ENCODE measurements at places on chromosomes 5 and 9.

DNA sequence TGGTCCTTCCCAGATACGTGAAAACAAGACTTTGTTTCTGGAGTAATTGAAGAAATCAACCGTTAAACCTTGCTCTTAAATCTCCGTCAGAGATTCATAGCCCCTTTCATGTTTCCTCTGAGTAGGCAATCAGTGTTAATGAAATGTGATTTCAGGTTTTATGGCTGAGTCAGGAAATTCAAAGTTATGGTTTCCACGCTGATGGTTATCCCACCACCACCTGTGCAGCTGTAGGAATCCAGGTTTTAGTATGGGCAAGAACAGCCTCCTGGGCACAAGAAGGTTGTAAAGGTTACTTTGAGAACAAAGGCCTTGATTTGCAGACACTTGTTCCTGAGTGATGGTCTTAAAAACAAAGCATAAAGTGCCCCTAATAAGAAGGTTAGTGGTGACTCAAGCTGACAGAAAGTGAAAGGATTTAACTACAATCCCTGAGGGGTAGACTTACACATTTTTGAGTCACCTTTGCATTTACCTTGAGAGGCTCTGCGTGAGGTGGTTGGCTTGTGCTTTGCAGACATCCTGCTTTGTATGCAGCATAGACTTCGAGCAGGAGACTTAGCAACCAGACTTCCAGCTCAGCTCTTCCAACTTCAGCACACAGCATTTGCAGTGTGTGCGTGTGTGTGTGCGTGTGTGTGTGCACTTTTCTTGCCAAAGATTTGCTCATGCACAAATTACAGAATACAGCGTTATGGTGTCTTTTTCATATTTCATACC lies 159.6 kb downstream of the TLE4 start:
- DNase-seq = no peak

- DNase-seq = no peak
Measured at GRCh38 chr5:179618923-179619554, 4.4 kb downstream of the HNRNPH1 start.

- no peak for DNase-seq
Measured at GRCh38 chr5:112983363-112983762, 6.8 kb downstream of the DCP2 start.

GRCh38 chr9:116383133-116383532 lies 229.5 kb downstream of the PAPPA start:
- no peak for DNase-seq

- DNase-seq = no peak
Measured at GRCh38 chr9:92964607-92965060, 17.3 kb downstream of the FGD3 start.

- no peak for DNase-seq
Measured at GRCh38 chr9:32384002-32384363, 460 bp upstream of the ACO1 start.

DNA sequence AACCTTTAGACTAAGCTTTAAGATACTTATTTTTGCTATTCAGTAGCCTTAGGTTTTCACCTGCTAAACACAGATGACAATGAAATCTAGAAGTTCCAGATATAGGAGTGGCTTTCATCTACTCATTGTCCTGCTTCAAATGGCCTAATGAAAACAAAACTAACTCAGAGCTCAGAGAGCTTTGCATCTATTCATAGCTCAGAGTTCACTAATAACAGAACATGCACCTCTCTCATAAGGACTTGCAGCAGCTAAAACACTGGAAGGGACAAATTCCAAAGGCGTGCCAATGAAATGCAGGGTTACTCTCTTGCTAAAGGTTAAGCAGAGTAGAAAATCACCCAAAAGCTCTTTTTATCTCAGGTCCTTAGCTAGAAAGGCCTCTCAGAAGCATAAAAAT lies 29.0 kb downstream of the SLC31A2 start:
- DNase-seq = no peak

- DNase-seq = no peak
Measured at GRCh38 chr5:158855510-158855909, 244.2 kb downstream of the EBF1 start.

GRCh38 chr5:142301540-142301939 lies 23.3 kb downstream of the SPRY4 start:
- DNase-seq = no peak

DNA sequence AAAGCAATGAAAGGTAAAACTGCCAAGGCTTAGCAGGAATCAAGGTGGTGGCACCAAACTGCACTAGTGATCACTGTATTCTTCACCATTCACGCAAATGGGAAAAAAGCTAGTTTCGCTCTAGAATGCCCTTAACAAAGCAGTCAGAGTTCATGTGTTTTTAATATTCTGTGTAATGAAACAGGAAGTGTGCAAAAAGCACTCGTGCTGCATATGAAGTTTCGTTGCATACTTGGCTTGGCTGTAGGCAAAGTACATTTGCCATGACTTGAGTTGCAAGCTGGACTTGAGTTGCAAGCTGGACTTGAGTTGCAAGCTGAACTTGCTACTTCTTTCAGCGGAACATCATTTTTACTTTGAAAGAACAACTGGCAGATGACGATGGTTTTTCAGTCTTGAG lies 55.4 kb downstream of the FOXI1 start:
- DNase-seq = no peak

GRCh38 chr9:99451112-99451606 lies 229.1 kb downstream of the SEC61B start:
- no peak for DNase-seq

DNA sequence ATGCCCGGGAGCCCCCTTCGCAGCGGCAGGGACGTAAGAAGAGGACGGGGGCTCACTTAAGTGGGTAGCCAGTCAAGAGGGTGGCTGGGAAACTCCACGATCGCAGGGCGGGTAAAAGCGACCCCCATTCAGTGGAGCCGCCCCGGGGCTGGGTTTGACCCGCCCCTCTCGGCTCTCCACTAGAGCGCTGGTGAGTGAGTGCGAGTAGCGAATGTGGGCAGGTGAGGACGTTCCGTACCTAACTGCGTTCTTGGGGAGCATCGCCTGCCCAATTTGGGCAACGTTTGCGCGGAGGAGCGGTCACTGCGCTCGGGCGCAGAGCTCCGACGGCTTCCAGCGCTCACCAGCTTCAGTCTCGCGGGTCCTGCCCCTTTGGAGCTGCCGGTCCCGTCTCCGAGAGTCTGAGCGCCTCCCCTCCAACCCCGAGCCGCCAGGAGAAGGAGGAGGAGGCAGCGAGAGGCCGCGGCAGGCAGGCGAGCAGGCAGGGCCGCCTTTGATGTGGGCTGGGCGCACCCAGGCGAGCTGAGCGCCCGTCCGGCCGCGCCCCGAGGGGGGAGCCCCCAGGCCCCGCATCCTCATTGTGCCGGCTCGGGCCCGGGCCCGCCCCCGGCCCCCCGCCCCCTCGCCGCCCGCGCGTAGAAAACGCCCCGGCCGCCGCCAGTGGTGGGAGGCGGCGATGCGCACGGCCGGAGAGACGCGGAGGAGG lies at the start of gene FGF18:
Gene FGF18 (plus strand): TSS at position 666 of the 706 bp plus-strand sequence. CDS start 553 bp downstream, outside the sequence.
- no peak for DNase-seq

DNA sequence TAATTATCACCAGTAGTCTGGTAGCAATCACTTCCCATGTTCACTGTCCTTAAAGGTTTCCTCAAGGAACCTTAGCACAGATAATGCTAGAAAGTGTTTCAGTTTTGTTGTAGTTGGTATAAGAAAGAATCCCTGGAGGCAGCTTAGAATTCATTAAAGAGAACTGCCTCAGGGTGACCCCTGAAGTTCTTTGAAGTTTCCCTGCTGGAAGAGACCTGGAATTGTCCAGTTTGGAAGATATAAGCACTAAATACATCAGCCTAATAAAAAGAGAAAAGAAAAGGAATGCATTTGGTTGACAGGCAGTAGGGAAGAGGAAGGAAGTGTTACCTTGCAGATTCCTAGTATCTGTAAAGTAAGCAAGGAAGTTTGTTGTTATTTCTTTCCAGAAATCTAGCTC lies 999.6 kb upstream of the DMAC1 start:
- DNase-seq = no peak

DNA sequence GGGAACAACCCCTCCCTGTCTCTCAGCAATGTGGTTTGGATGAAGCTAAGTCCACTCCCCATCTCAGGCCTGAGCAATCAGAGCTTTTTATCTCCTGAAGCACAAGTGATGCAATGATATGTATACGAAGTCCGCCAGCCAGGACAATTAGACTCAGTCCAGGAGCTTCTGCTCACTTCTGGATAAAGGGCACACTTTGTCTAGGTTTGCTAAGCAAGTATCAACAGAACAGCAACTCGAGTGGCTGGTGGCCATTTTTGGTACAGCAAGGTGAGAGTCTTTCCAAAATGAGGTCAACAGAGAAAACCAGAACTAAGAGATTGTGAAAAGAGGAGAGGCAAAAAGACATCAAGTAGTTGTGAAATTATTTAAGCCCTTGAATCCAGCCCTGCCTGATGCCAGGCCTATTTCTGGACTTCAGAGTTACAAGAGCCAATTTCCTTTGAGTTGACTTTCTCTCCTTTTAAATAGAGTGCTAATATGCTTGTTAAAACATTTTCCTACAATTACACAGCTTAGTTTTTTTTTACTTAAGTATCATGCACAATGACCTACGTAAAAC lies 8.2 kb downstream of the NDUFA8 start:
- no peak for DNase-seq

DNA sequence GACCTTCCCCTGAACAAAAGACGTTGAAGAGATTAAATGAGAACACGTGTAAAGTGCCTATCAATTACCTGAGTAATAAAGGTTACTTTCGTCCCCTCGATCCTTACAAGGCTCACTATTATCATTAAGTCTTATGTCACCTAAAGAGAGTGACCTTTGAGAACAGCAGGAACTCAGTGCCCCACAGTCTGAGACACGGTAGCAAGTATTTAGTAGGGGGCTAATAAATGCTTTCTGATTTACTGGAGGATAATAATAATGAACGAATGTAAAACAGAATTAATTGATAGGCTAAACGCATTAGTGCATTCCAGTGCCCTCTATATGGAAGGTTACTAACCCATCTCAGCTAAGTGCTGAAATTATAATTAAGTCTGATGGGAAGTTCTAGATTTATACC lies 199.9 kb downstream of the FBXL17 start:
- no peak for DNase-seq

DNA sequence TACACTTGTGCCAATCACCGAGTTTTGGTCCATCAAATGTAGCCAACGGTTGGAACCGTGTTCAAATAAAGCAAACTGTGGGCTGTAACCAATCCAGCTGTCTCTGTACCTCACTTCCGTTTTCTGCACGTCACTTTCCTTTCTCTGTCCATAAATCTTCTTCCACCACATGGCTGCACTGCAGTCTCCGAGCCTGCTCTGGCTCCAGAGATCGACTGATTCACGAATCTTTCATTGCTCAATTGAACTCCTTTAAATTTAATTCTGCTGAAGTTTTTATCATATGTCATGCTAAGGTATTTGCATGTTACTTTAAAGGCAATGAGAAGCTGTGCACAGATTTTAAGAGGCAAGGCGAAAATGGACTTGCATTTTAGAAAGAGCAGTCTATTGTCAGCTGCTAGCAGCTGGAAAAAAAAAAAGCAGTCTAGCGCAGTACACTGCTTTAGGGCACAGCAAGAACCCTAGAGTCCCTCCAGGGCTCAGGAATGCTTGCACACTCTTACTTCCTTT lies 13.2 kb downstream of the TTC39B start:
- peak; percentile 12 for DNase-seq

GRCh38 chr5:8396246-8396645 lies 527.3 kb downstream of the MTRR start:
- no peak for DNase-seq

- DNase-seq = no peak
Measured at GRCh38 chr5:19745247-19745646, 242.8 kb downstream of the CDH18 start.

DNA sequence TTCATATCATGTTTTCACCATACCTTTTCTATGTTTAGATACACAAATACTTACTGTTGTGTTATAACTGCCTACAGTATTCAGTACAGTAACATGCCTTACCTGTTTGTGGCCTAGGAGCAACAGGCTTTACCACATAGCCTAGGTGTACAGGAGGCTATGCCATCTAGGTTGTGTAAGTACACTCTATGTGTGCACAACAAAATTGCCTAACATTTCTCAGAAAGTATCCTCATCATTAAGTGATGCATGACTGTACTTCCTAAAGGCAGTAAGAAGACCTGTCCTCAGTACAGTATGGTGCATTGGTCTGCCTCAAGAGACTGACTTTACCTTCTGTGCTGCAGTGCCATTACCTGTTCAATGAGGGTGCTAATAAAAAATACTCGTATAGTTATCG lies 7.9 kb downstream of the TXN start:
- DNase-seq = no peak

- DNase-seq = no peak
Measured at GRCh38 chr5:179914032-179914755, 6.5 kb upstream of the TBC1D9B start.

- DNase-seq = peak; percentile 8
Measured at GRCh38 chr5:170183816-170184687, 48.7 kb upstream of the C5orf58 start.
